ENCODE measurements at places on chromosomes 4 and X.

DNA sequence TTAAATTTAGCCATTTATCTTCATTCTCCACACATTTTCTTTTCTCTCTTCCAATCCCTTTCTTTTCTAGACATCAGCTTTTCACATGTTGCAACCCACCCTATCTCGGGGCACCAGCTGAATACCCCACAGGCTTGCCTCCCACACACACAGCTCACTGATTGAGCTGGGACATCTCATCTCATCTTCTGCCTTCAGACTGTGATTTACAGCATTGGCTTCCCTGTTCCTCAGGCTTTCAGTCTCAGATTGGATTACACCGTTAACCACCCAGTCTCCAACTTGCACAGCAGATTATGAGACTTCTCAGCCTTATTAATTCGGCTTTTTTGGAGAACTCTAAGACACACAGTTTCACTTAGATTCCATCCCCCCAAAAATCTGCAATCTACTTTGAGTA, 93.7 kb downstream of the PRSS12 start:
- no peak for DNase-seq

DNA sequence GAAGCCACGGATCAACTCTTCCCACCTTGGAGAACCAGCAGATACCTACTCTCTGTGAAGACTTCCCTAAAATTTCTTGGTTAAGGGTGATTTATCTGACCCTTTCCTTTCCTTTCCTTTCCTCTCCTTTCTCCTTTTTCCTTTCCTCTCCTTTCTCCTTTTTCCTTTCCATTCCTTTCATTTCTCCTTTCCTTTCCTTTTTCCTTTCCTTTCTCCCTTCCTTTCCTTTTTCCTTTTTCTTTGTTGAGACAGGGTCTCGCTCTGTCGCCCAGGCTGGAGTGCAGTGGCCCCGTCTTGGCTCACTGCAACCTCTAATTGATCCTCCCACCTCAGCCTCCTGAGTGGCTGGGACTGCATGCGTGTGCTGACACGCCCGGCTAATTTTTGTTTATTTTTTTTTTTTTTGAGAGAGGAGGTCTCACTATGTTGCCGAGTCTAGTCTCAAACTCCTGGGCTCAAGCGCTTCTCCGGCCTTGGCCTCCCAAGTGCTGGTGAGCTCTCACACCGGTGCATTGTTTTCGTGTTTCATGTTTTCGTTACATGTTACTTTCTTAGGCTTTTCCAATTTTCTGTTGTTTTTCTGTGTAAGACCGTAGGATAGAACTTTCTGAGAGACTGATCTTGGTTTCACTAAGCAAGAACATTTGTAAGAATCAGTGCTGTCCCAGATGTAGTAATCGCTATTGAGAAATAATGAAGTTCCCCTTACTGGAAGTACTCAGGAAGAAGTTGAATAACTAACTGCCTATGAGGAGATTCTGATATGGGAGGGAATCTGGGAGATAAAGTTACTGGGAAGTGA, 2.0 kb downstream of the TMEM165 start:
- DNase-seq, result no peak

- no peak for DNase-seq
Measured at GRCh38 chr4:122775039-122775438, 42.5 kb downstream of the BBS12 start.

GRCh38 chrX:47595716-47596251, 13.5 kb downstream of the TIMP1 start:
- DNase-seq, result no peak

DNA sequence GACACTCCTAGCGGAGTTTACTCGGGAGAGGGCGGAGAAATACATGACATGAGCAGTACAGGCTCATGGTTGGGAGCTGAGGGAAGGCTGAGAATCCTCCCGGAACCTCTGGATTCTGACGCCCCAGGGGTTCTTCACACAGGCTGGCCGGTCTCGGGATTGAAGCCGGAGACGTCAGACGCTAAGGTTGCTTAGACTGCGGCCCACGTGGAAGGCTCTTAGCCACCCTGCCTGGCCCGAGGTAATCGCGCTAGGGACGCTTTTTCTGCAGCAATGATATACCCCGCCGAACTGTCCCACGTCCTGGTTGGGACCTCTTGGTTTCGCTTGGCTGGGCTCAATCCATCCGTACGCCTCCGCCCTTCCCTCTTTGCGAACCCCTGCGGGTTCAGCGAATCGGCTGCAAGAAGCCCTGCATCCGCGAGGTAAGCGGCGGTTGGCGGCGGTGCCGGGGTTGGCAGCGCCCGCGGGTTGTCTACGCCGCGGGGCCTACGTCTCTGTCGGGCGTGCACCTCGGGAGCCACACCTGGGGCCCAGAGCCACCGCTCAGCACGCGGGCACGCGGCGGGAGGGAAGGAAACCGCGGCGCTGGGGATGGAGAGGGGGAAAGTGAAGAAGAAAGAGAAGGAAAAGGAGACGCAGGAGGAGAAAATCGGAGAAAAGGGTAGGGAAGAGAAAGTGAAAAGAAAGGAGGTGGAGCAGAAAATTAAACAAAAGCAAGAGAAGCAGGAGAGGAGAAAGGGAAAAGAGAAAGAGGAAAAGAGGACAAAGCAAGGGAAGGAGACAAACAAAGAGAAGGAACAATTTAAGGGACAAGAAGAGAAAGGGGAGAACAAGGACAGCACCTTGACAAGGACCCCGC, at the start of gene ARL9:
ARL9 (plus strand) TSS at position 523 of the 862 bp plus-strand sequence; CDS start at position 595, 72 bp downstream.
- DNase-seq, result peak; percentile 79

DNA sequence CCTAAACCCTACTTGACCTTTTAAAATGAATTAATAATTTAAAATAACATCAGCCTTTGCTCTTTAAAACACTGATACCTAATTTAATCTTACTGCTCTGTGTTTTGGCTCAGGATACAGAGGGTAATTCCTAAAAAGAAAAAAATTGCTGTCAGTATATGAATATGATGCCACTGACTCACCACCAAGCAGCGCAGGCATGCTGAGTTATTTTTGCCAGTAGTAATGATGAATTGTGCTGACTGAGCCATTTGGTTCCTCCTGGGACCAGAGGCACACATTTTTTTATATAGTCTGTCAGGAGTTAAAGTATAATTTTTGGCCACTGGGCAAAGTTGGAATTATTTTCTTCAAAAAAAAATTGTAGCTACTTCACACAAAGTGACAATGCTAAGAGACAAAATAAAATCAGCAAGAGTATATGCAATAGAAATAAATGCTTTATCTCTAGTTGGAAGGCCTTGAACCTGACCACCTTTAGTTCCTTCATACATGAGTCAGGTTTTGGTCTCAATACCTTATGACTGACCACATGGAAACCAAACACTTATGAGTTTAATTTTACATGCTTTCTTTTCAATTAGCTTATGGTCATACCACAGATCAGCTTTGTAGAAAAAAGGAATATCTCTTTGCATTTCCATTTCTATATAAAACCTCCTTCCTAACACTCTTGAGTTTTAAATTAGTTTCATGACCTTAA, 115.1 kb downstream of the PPP3CA start:
- DNase-seq, result no peak

GRCh38 chr4:117284736-117285135, 199.4 kb upstream of the TRAM1L1 start:
- no peak for DNase-seq

- no peak for DNase-seq
Measured at GRCh38 chr4:6076391-6076790, 58.2 kb upstream of the C4orf50 start.

- no peak for DNase-seq
Measured at GRCh38 chr4:183961795-183962194, 56.7 kb downstream of the STOX2 start.

- DNase-seq, result no peak
Measured at GRCh38 chr4:86657910-86658309, 63.8 kb downstream of the PTPN13 start.

DNA sequence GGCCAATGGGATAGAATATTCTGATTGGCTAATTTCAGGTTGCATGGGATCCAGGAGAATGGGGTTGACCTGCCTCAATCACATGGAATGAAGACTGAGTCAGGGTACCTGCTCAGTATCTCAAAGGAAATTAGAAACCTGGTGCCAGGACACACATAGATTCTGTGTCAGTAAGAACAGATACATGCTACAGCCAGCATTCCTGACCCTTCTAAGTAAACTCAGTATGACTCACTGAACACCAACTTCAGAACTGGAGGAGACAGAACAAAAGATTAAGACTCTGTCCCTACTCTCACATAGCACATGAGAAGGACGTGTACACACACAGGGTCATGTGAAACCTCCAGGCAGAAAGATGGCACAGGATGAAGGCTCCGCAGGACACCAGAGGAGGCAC, 54.5 kb downstream of the FAM184B start:
- DNase-seq, result no peak

DNA sequence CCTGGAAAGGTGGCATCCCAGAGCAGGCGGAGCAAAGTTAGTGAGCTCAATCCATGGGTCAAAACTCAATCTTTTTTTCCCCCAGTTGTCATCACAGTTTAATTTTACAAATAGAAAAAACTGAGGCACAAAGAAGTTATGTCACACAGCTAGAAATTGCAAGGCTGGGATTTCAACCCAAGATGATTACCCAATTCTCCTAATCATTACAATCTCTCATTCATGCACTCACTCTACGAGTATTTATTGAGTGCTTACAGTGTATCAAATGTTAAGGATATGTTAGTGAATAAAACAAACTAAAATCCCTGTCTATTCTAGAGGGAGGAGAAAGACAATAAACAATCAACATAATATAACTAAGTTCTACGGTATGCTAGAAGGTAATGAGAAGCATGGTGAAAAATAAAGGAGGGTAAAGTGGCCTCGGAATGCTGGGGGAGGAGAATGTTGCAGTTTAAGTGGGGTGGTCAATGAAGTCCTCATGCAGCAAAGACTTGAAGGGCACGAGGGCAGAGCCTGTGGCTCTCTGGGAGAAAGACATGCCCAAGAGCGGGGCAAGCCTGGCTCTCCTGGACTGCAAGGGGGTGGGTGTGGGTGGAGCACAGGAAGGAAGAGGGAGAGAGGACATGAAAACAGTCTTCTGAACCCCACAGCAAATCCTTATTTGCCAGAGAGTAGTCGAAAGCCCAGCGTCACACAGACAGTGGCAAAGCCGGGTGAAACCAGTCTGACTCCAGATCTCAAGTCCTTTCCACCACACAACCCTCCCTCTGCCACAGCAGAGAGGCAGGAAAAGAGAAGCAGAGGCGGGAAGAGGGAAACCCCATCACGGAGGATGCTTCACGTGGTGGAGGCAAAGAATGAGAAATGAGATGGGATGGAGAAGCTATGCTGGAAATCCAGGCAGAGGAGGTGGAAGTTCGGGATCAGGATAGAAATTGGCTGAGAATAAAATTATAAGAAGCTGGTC, 48.3 kb downstream of the RAB33B start:
- DNase-seq, result no peak

All from left forelimb (tissue), 1 donor.